ENCODE measurements at places on chromosomes 5 and 9.

- DNase-seq = no peak
Measured at GRCh38 chr5:102957141-102957540, 162.8 kb downstream of the GIN1 start.

DNA sequence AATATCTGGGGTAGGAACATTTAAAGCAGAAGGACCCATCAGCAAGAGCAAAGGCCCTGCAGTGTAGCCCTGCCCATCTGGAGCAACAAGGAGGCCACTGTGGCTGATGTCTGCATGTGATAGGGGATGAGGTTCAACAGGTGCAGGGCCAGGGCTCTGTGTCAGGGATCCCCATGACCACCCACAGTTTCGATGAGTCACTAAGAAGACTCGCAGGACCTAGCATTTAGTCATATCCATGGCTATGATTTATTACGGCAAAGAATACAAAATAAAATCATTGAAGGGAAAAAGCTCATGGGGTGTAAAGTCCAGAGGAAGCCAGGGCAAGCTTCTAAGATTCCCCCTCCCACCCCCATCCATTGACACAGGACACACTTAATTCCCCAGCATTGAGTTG, 188.6 kb downstream of the ADGRV1 start:
- no peak for DNase-seq

DNA sequence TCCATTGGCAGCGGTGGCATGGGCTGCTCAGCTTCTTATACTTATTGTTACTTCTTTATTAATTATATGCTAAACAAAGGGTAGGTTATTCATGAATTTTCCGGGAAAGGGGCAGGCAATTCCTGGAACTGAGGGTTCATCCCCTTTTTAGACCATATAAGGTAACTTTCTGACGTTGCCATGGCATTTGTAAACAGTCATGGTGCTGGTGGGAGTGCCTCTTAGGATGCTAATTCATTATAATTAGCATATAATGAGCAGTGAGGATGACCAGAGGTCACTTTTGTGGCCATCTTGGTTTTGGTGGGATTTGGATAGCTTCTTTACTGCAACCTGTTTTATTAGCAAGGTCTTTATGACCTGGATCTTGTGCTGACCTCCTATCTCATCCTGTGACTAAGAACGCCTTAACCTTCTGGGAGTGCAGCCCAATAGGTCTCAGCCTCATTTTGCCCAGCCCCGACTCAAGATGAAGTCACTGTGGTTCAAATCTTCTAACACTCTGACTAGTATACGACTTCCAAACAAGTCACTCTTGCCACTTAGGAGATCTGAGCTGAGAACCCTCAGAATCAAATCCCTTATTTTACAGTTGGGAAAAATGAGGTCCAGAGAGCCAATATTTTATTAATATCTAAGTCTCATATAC, 237.5 kb downstream of the TRIM32 start:
- DNase-seq = no peak

DNA sequence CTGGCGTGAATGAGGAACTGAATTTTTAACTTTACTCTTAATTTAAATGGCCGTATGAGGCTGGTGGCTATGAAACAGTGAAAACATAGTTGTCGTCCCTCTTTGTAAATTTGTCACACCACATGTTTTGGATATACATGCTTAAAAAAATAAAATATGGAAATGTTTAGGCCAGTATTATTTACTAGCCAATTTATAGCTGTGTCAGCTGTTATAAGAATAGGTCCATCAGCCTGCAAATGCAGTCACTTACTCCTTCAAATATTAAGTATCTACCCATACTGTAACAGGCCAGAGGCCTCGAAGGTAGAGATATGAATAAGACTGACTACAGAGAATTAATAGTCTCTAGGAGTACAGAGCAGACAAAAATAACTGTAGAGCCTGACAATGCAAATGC, 30.0 kb downstream of the NR6A1 start:
- no peak for DNase-seq

GRCh38 chr9:134212809-134213507, 48.6 kb upstream of the RNU6ATAC start:
- no peak for DNase-seq

DNA sequence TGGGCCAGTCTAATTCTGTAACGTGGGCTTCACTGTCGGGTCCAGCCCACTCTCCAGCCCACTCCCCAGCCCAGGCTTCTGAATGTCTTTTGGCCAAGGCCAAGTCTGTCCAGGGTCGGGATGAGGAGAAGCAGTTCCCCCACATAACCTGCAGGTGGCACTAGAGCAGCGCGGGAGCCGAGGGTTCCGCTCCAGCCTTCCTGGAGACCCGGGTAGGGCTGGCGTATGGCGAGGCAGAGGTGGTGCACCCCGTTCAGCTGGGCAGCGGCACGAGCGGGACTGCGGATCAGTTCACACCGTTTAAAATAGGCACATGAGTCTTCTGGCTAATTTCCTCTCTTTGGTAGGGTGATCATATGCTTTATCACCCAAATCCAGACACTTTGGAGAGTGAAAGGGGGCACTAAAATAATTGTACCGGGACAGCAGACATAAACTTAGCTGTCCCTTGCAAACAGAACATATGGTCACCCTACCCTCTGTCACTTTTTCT, 185.9 kb downstream of the MSX2 start:
- DNase-seq = peak; percentile 22

DNA sequence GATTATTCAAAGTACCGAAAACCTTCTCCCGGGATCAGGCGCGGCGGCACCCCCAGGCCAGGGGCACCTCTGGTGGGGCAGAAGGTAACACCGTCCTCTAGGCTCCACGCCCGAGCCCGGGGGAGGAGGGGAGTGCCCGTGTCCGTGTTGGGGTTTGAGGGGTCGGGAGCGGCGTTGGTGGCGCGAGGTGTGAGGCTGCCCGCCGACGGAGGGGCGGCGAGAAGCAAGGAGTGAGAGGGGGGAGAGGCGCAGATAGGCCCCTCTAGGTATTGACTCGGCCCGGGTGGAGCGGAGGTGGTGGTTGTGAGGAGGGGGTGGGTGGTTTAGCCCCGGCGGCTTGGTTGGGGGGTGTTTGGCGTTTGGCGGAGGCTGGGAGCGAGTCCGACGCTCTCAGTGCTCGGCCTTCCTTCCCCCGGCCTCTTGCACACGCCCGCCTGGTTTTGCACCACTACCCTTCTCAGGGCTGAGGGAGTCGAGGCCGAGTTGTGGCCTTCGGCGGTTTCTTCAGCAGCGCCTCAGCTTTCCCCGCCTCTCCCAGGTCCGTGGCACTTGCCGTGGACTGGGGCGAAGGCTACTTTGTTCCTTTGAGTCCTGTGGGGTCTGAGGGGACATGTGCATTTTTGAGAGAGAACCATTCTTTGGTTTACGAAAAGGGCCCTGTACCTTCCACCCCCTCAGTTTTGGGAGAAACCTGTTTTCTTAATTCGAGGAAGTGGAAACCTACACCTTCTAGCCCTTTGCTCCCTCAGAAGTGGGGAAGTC, 450 bp downstream of the GPBP1 start:
- DNase-seq = no peak

- no peak for DNase-seq
Measured at GRCh38 chr5:34626751-34627150, 29.4 kb upstream of the RAI14 start.

- DNase-seq = no peak
Measured at GRCh38 chr5:132300577-132301343, 6.6 kb downstream of the SLC22A4 start.

GRCh38 chr9:19117039-19117716, 10.1 kb downstream of the PLIN2 start:
- DNase-seq = no peak

GRCh38 chr9:110752766-110753165, 84.2 kb downstream of the MUSK start:
- DNase-seq = no peak

DNA sequence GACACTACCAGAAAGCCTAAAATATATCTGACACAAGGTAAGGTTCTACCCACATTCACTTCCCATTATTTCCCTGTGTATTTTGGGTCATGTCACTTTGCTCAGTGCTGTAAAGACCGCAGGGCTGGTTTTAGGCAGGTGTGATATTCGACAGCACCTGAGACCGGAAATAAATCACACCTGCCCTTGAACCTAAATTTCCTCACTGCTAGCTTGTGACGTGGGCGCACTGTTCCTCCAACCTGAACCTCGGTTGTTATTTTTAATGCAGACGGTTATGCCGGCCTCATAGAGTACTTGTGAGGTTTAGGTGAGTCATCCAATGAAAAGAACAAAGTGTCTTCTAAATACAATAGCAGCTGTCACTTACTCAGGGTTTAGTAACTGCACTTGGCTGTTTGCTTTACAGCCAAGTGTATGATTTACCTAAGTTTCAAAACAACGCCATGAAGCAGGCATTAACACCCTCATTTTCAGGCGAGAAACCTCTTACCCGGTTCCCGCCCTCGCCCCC, 20.7 kb upstream of the ZNF782 start:
- no peak for DNase-seq

GRCh38 chr5:149297340-149298025, 25.8 kb downstream of the AFAP1L1 start:
- no peak for DNase-seq

GRCh38 chr9:97478301-97478981, 23.0 kb upstream of the TMOD1 start:
- DNase-seq = no peak

- no peak for DNase-seq
Measured at GRCh38 chr9:95060234-95060633, 257.3 kb downstream of the FANCC start.

DNA sequence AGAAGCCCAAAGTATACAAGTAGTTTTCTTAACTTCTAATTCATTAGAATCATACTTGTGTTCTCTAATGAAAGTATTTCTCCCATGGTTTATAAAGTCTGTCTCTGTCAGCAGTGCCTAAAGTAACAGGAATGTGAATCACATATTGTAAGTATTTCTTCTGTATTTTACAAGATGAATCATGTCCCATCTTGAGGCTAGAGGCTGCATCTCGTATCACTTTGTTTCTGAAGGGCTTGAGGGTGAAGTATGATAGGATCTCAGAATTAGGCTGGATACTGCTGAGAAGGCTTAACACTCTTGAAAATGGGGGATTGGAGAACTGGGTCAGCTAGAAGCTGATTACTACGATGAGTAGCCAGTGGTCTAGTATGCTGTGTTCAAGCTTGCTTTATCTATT, 242.2 kb upstream of the ACTBL2 start:
- DNase-seq = no peak

DNA sequence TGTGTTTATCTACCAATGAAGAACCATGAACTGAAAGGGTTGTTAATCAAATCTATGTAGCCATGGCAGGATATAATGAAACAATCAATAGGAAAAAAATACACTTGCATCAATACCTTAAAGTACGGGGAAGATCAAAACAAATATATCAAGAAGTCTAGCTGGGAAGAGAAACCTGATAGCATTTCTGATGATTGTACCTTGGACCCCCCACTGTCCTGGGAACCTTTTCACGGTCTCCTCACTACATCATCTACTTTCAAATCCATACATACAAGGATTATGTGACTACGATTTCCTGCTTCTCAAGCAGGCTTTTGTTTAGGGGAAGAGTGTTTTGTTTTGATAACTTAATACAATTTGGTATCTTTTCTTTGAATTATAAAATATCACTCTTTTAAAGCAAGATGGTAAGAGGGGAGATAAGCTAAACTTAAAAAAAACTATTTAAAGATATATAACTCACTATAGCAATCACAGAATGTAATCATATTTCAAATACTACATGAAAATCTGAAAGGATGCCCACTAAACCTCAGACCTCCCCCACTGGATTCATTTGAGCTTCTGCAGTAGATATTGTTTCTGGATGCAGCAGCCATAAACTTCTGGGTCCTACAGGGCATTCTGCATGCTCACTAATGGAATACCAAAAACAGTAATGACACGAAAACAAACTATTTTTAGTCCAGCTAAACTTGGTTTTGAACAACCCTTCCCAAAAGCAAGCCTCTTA, 8.0 kb downstream of the EBF1 start:
- no peak for DNase-seq

GRCh38 chr9:85858056-85858750, 82.7 kb upstream of the NAA35 start:
- no peak for DNase-seq

- no peak for DNase-seq
Measured at GRCh38 chr9:134063571-134064450, 4.0 kb downstream of the BRD3 start.

DNA sequence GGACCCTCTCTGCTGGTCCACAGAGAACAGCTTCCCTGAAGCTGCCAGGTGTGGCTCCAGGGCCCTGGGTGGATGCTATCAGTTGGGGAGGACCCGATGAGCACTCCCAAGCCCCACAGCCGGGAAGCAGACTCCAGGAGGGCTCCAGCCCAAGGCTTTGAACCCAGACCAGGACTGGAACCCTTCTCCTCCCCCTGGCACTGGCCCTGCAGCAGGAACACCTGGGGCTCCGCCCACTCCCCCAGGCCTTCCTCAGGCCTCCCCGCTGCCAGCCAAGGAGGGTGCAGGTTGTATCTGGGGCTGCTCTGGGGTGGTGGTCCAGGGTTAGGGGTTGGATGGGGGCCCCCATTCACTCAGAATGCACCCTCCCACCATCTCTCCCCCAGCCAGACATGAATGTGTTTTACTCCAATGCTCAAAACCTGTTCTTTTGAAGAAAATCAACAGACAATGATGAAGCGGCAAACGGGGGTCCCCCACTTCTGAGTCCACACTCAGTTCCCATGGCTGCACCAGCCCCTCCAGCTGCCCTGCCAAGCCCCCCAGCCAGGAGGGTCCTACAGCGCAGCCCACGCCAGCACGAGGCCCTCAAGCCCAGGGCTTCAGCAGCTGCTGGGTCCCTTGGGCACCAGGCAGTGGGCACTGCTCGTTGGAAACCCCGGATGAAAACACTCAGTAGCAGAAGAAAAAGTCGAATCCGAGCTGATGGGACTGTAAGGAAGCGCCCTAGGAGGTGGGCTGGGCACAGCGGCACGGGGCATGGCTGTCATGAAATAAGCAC, 23.2 kb downstream of the CCDC187 start:
- no peak for DNase-seq

DNA sequence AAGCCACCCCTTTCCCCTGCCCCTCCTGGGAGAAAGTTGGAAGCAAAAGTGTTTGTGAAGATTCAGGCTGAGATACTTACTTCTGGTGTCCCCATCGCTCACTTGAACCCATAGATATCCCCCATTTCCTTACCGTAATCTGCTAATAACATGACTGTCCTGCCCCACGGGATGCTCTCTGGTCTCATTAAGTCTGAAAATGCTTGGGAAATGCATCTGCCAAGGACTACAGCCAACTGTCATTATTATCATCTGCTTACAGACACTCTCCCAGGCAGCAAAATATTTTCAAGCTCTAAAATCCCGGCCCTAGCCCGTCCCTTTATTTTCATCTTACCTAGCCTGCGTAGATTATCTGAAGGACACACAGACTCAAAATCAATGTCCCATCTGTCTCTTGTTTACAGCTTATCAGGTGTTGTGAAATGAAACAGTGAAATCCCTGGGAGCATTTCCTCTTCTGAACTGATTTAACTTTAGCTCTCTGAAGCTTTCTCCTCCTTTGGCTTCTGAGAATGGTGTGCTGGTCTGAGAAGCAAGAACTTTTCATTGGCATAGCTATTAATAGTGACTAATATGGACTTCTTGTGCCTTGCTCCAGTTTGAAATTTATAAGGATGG, 126.9 kb upstream of the OSMR start:
- peak; percentile 82 for DNase-seq

Measured in skin of body (tissue), 3 donors.